Activated CD4-positive, alpha-beta T cell treated with anti-CD3 and anti-CD28 coated beads for 1 hour (primary cell): ENCODE measurements at places on chromosomes 7 and 10.

DNA sequence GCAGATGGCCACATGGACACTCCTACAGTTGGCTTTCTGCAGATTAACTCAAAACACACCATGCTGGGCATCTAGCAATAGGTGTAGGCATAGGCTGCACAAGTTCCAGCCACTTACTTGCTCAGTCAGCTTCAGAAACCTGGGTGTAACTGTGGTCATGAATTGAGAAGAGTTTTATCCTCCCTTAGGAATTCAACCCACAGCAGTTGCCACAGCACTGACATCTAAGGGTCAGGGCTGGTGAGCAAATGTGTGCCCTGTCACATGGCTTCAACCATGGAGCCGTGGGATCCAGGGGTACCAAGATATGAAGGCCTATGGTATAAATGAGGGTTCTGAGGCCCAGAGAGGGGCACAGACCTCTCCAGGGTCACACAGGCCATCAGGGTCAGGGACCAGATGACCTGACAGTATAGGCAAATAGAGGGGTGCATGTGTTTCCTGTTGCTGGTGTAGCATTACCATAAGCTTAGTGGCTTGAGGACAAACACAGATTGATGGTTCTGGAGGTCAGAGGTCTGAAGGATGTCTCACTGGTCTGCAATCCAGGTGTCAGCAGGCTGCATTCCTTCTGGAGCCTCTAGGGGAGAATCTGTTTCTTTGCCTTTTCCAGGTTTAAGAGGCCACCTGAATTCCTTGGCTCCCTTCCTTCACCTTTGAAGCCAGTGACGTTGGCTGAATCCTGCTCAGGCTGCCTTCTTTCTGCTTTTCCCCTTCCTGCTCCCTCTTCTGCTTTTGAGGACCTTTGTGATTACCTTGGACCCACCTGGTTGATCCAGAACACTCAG lies 24.1 kb downstream of the MINDY4 start:
- DNase-seq: no peak

- no peak for DNase-seq
Measured at GRCh38 chr7:136657482-136657921, 210.9 kb upstream of the CHRM2 start.

- DNase-seq: no peak
Measured at GRCh38 chr7:120344276-120344675, 71.3 kb downstream of the KCND2 start.

DNA sequence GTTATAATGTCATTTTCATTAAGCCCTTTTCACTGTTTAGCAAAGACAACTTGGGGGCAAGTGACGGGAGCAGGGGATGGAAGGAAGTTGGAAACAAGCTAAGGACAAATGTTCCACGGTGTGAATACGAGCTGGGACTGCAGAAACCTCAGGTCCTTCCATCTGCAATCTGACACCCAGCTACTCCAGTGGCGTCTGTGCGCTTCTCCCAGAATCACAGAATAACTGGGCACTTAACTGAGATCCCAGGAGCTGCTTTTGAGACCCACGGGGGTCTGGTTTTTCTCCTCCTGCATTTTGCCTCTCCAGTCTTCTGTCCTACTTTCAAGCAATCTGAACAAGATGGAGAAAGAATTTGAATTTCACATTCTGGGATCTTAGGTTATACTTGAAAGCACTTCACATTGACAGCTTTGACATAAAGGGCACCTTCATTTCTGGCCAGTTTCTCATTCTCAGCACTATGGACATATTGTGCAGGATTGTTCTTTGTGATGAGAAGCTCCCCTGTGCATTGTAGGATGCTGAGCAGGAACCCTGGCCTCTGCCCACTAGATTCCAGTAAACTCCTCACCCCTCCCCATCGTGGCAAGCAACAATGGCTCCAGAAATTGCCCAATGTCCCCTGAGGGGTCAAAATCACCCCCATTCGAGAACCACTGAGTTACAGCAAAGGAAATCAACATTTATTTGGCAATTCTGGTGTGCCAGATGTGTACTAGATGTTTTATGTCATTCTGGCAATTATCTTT lies 194.1 kb downstream of the CACNB2 start:
- DNase-seq: no peak

DNA sequence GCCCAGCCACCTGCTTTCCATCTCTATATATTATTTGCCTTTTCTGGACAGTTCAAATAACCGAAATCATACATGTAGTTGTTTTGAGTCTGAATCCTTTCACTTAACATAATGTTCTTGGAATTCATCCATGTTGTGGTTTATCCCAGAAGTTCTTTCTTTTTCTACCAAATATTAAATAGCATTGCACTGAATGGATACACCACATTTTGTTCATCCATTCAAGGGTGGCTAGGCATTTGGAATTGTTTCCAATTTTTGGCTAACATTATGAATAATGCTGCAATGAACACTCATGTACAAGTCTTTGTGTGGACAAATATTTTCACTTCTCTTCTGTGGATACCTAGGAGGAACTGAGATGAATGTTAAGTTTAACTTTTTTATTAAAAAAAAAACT lies 18.0 kb downstream of the DNAJC1 start:
- DNase-seq: no peak

- no peak for DNase-seq
Measured at GRCh38 chr7:27316311-27316710, 73.7 kb downstream of the EVX1 start.
